AG10803 (cell line): ENCODE measurements at places on chromosomes 12 and 14.
A peak's percentile ranks its signal among the peaks of the same experiment; 100 is the strongest.

GRCh38 chr12:91937706-91938105 lies 207.9 kb downstream of the BTG1 start:
- no peak for DNase-seq

GRCh38 chr12:108047071-108047550 lies 82.0 kb upstream of the WSCD2 start:
- peak; percentile 34 for DNase-seq

- peak; percentile 80 for DNase-seq
Observed at GRCh38 chr14:34733245-34733644, 18.9 kb upstream of the CFL2 start.

- peak; percentile 92 for DNase-seq
Observed at GRCh38 chr14:103391048-103391447, 5.8 kb downstream of the MARK3 start.

GRCh38 chr14:95760596-95760995 lies 46.7 kb upstream of the TCL1A start:
- no peak for DNase-seq

DNA sequence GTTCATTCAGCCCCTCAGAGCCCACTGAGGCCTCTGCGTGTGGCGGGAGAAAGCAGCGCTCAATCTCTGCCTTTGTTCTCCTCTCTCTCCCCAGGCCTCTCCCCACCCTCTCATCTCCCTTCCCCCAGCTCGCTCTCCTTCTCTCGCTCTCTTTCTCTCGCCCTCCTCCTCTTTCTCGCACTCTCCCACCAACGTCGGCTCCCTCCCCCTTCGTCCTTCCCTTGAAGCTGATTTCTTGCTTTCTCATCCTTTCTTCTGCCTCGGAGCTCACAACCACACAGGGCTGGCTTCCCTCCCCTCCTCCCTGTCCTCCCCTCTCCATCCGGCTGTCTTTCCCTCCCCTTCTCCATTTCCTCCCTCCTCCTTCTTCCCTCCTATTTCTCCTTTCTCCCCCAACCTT lies 96.4 kb downstream of the LRRC74A start:
- DNase-seq = peak; percentile 20

GRCh38 chr12:81992461-81992860 lies 233.3 kb upstream of the PPFIA2 start:
- no peak for DNase-seq

- DNase-seq = no peak
Observed at GRCh38 chr12:43028826-43029225, 439.3 kb upstream of the PRICKLE1 start.

DNA sequence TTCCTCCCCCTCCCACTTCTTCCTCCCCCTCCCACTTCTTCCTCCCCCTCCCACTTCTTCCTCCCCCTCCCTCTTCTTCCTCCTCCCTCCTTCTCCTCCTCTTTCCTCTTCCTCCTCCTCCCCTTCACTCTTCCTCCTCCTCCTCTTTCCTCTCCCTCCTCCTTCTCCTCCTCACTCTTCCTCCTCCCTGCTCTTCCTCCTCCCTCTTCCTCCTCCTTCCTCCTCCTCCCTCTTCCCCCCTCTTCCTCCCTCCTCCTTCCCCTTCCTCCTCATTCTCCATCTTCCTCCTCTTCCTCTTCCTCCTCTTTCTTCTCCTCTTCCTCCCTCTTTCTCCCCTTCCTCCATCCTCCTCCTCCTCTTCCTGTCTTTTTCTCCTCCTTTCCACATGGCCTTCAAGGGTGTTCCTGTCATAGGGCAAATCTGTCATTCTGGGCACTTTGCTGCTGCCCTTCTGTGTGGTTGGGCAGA lies 111.4 kb downstream of the PHETA1 start:
- DNase-seq = no peak

DNA sequence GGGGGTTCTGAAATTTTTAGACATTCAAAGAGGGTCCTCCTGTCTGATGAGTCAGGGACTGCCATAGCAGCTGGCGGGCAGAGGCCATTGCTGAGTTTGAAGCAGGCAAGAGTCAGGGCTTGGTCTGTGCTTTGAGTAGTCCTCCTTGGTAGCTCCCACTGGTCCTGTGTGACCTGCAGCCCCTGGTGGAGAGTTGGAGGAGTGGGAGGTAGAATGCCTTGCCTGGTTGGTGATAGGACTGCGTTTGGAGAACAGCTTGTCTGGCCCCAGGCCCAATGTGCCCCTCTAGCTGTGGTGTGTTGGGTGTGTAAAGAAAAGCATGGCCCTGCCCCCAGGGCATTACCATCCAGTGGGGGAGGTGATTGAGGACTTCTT lies 116.7 kb downstream of the BEGAIN start:
- no peak for DNase-seq

GRCh38 chr14:71852181-71852580 lies 80.0 kb upstream of the RGS6 start:
- DNase-seq = no peak

DNA sequence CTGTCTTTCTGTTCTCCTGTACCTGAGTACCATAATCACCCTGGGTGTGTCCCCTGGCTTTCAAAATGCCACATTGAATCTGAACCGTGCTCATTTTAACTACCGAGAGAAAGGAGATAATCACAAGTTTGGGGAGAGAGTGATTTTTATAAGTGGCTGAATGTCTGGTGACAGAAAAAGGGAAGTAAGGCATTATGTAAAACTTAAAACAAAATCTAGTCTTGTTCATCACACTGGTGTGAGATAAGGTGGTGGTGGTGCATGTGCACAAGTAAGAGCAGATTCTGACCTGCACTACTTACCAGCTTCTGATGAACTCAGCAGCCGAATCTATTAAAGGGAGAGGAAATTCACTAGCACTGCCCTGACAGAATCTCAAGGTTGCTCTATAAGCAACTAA lies 56.3 kb downstream of the SPPL3 start:
- no peak for DNase-seq

DNA sequence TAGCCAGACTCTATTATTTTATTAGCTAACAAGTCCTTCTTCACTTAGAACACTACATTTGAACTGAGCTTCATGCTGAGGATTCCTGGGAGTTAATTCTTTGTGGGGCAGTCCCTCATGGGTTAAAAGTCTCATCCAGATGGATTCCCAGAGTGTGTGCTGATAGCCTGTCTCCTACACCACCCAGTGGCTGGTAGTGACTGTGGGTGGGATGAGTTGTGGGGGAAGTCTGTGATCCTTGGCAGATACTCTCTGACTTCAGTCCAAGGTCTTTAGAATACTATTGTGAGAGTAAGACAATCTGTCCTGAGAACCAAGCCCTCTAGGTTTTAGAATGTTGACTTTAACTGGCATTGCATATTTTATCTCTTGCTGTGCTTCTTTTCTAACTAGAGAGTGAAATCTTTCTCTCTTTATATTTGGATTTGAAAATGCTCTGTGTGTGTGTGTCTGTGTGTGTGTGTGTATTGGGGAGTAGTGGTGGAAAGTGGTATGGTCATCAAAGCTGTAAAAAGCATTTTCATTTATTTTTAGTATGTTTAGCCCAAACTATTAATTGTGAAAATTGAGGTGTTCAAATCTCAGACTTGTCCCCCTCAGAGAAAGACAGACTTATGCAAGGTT lies 37.3 kb downstream of the AKAP6 start:
- DNase-seq = peak; percentile 40

- DNase-seq = no peak
Observed at GRCh38 chr14:45893127-45893526, 640.1 kb upstream of the MIS18BP1 start.

- DNase-seq = no peak
Observed at GRCh38 chr12:46177025-46177424, 91.8 kb downstream of the SLC38A1 start.

DNA sequence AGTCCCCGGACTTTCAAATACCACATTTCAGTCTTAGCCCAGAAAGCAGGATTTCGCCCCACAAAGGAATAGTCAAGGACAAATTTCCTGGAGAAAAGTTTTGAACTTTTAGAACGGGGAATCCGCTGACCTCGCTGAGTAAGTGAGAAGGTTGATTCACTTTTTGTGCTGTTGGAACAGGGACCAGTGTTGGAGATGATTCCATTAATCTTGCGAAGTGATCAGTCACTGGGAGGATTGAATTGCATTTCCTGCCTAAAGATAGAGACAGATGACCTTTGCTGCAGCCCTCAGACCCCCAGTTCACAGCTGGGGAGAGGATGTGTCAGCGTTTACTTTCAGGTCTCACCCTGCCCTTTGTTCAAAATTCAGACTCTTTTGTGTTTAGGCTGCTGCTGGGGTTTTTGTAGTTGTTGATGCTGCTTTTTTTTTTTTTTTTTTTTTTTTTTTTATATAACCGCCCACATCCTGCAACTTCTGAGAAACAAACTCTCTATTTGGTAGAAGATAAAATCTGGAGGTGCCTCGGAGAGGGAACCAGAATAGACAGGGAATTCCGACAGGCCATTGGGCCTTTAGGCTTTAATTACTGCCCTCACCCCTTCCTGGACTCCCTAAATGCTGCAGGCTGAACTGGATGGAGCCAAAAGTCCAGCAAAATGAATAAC lies 9.8 kb upstream of the KDM2B start:
- DNase-seq = peak; percentile 44

DNA sequence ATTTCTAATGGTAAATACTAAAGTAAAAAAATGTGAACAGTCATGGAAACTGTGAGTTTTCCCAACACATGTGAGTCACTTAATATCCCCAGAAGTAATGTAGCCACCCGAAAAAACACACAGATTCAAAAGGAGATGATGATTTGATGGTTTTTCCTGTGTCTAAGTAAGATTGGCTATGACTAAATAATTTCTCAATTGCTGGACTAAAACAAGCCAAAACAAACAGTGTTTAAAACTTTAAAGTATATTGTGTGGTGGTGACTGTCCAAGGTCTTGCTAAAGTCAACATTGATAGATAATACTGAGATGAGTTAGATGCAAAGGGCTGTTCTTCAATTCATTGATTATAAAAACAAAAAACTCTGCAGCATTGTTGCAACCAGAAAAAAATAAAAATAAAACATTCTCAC lies 89.6 kb upstream of the SOX5 start:
- DNase-seq = peak; percentile 43

DNA sequence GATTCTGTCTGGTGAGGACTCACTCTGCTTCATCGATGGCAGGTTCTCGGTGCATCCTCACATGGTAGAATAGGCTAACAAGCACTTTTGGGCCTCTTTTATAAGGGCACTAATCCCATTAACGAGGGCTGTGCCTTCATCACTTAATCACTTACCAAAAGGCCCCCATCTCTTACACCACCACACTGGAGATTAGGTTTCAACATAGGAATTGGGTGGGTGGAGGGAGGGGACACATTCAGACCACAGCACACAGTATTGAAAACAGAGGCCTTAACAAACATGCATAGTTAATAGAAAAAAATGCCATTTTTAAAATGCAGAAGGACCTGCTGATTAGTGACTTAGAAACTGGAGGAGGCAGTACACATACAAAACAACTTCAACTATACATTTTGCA lies 61.6 kb downstream of the SPPL3 start:
- no peak for DNase-seq

GRCh38 chr14:23077962-23078361 lies 17.0 kb downstream of the ACIN1 start:
- no peak for DNase-seq

DNA sequence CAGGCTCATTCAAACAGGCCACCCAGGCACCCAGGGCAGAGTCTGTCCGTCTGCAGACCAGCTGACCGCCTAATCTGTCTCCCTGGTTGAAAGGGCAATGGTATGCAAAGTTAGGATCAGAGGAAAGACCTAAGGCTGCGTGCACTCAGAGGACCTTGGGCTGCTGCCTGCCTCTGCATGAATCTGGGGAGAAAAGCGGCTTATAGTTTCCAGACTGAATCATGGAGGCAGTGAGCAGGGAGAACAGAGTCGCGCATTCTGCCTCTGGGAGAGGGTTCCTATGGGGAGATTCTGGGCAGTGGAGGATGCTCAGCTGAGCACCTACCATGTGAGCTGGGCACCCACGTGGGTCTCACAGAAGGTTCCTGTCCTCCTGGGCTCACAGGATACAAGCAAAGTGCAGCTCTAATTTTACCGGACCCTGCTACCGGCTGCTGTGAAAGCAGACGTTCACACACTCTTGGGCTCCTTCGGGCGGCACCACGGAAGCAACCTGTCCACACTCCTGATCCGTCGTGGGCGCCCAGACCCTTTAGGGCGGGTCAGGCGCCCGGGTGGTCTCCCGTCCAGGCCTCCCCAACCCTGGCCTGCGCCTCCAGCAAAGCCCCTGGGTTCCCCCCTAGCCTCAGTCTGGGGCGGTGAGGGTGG lies 772 bp downstream of the SCARB1 start:
- DNase-seq = peak; percentile 6

- DNase-seq = no peak
Observed at GRCh38 chr12:46763230-46763629, 62.6 kb downstream of the SLC38A4 start.

DNA sequence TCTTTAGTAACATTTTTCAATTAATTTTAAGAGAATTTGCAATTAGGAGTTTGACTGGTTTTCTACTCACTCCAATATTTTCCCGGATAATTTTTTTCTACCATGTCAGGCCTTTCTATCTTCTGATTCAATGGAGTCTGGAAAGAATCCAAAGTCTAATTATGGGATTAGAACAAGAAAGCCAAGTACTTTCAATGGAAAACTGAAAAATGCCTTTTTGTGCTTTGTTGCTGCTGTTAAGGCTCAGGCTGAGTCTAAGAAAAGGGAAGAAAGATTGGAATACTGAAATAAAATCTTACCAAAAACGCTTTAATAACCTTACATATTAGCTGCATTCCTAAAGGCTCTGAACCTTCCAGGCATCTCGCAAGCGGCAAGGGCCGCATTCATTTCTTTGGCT lies 24.4 kb upstream of the DHRS4 start:
- DNase-seq = no peak

GRCh38 chr12:85155791-85156190 lies 119.6 kb downstream of the LRRIQ1 start:
- DNase-seq = peak; percentile 9

DNA sequence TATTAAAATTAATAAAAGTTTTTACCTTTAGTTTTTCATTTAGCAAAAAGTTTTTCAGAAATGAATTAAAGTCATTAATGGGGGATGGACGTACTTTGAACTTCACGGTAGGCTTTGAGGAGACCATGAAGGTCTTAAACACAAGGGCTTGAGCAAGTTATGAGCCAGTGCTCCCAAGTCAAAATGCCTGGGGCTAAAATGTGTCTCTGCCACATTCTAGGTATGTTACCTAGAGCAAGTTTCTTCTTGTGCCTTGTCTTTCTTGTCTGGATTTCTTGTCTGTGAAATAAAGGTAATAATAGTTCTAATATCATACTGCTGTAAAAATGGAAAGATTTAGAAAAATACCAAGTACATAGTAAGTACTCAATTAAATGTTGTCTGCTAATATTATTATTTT lies 132.7 kb upstream of the USP15 start:
- DNase-seq = no peak

DNA sequence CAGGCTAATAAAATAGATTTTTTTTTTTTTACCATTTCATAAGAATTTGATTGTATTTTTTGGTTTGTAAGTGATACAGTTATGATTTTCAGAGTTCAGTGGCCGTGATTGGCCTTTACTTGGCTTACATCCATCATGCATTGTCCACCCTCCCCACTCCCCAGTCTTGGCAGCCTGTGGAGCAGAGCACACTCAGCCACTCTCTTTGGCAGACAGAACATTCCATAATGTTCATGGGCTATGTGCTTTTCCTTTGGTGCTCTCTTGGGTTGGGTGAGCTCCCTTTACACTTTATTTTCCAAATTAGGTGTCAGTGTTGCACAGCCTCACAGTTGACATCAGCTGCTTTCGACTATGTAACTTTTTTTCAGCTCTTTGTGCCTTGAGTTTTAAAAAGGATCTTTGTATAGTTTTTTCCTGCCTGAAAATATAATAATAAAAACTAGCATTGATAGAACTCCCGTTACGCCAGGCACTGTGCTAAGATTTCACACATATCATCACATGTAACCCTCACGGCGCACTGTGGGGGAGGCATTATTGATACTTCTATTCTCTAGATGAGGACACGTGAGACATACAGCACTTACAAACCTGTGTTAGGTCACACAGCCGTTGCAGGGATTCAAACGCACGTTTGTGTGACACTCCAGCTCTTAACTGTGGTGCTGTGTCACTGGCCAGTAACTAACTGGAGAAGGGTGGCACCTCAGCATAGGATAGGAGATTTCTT lies 21.5 kb downstream of the SUDS3 start:
- no peak for DNase-seq
